ENCODE measurements at places on chromosomes 2 and 18.

GRCh38 chr18:64993695-64994094 lies 757.1 kb upstream of the CDH7 start:
- no peak for DNase-seq

DNA sequence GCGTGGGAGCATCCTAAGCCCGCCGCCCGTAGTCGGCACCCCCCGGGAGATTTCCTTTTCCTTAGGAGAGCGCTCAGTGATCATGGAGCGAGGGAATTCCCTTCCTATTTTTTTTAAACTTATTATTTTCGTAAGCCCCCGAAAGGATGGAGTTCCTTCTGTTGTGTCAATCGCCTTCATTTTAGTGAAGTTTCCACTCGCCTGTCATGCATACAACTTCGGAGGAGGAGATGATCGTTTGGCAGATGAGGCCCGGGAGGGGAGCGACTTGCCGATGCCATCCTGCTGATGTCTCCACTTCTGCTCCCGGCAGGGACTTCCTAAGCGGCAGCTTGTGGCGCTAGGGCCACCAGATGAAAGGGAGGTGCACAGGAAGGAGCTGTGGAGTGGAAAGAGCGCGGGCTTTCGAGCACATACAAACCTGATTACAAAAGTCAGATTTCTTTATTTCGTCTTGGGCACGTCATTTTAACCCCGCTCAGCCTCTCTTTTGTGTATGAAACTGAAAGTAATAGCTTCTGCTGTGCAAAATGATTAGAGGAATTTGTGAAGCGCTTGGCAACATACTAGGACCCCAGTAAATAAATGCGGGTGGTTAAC lies at the start of gene ADGRF3:
Gene ADGRF3 (minus strand): TSS at position 336 of the 600 bp plus-strand sequence. CDS start 555 bp downstream, outside the sequence.
- DNase-seq, result peak; percentile 58

- no peak for DNase-seq
These were observed 116.2 kb upstream of the STPG4 start for GRCh38 chr2:47271054-47272000.

GRCh38 chr2:203535784-203536585 lies 884 bp upstream of the RAPH1 start:
- DNase-seq, result no peak

GRCh38 chr2:144048631-144049060 lies 471.3 kb downstream of the ZEB2 start:
- DNase-seq, result no peak

DNA sequence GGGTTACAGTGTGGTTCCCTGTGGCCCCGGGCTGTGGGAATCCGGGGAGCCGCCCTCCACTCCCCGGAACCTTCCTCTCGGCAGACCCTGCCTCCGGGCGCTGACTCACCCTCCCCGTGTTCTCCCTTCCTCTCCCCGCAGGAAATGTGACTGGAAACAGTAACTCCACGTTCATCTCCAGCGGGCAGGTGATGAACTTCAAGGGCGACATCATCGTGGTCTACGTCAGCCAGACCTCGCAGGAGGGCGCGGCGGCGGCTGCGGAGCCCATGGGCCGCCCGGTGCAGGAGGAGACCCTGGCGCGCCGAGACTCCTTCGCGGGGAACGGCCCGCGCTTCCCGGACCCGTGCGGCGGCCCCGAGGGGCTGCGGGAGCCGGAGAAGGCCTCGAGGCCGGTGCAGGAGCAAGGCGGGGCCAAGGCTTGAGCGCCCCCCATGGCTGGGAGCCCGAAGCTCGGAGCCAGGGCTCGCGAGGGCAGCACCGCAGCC lies 59.5 kb downstream of the TNFRSF11A start:
- no peak for DNase-seq

DNA sequence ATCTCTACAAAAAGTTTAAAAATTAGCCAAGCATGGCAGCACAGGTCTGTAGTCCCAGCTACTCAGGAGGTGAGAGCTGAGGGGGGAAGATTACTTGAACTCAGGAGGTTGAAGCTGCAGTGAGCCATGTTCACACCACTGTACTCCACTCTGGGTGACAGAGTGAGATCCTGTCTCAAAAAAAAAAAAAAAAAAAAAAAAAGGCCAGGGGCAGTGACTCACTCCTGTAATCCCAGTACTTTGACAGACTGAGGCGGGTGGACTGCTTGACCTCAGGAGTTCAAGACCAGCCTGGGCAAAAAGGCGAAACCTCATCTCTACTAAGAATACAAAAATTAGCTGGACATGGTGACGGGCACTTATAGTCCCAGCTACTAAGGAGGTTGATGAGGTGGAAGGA lies 37.0 kb downstream of the PUM2 start:
- DNase-seq, result no peak

Data from GDM1 (cell line).